ENCODE measurements at places on chromosomes 5 and 9.

- no peak overlapping the region for H3K4me3 ChIP-seq
- H3K27me3 ChIP-seq, result no peaks in the 10 kb centered on the region
- no peak overlapping the region for H3K27ac ChIP-seq
- DNase-seq, result no peak
- no peaks in the 10 kb centered on the region for H3K36me3 ChIP-seq
Observed at GRCh38 chr5:96880444-96881164, 4.3 kb downstream of the ERAP2 start.

DNA sequence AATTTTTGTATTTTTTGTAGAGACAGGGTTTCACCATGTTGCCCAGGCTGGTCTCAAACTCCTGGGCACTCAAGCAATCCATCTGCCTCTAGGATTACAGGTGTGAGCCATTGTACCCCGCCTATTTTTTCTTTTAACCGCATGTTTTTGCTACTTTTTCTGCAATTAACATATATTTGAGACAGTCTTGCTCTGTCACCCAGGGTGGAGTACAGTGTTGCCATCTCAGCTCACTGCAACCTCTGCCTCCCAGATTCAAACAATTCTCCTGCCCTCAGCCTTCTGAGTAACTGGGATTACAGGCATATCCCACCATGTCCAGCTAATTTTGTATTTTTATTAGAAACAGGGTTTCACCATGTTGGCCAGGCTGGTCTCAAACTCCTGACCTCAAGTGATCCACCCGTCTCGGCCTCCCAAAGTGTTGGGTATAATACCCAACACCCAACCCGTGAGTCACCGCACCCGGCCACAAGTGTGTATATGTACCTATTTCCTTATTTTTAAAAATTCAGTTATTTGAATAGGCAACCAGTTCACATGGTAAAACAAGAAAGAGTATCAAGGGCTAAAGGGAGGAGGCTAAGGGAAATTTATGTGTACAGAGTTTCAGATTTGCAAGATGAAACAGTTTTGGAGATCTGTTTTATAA lies 13.3 kb downstream of the PHAX start:
- H3K4me1 ChIP-seq, result no peaks in the 10 kb centered on the region
- no peak overlapping the region for H3K4me3 ChIP-seq
- H3K36me3 ChIP-seq, result peaks cover 2% of the 10 kb centered on the region
- no peaks in the 10 kb centered on the region for H3K27me3 ChIP-seq

- no peak overlapping the region for H3K27ac ChIP-seq
- H3K36me3 ChIP-seq, result no peaks in the 10 kb centered on the region
- DNase-seq, result no peak
- peaks cover 1% of the 10 kb centered on the region for H3K4me1 ChIP-seq
Observed at GRCh38 chr5:122756264-122756911, 18.5 kb upstream of the SNX2 start.

DNA sequence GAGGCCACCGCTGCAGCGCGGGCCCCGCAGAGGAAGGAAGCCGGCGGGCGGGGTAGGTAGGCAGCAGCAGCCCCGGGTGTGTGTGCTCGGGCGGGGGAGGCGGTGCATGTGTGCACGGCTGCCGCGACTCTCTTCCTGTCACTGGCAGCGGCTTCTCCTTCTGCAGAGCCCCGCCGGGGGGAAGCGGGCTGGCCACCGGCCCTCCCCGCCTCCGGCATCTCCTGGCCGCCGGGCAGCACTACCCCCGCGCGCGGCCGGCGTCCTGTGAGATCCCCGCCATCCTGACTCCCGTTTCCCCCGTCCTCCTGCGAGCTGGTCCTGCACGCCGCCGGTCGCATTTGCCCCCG lies 315 bp downstream of the PIK3R1 start:
- DNase-seq, result no peak
- no peaks in the 10 kb centered on the region for H3K4me1 ChIP-seq
- peak overlapping the region; percentile 75 for H3K4me3 ChIP-seq
- H3K36me3 ChIP-seq, result no peaks in the 10 kb centered on the region
- H3K27ac ChIP-seq, result no peak overlapping the region

DNA sequence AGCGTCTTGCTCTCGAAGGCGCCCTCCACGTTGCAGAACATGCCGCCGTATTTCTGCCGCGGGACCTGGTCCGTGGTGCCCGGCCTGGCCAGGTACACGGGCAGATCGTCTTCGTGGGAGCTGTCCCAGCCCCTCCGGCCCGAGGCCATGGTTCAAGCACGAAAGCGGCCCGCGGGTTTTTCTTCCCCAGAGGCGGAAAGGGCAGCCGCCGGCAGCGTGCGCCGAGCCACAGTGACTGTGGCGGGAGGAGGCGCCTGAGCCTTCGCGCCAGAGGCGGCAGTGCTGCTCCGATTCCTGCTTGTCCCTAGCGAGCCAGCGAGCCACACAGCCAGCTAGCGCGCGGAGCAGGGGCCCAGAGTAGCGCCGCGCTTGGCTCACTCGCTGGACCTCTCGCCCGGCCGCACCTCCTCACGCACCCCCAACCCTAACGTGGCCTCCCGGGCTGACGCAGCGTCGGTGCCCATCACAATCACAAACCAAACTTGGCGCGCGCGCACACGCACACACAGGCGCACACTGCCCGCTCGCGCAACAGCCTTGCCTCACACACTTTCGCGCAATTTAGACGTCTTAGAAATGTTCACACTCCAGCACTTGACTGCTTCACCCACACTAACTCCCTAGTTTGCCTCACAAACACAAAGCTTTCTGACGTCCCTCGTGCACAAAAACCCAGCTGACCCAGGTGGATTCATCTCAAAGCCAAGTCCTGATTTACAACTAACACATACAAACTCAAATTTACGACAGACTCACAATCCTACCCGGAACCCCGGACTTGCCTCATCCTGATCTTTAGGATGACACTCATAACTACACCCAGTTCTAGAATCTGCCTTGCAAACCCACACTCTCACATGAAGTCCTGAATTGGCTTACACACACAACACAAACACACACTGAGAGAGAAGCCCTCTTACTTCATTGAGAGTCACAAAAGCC lies at the start of gene DPYSL3:
Gene DPYSL3, minus strand, starts transcription at position 359 of the 942 bp plus-strand sequence. Its CDS starts 210 bp downstream, at position 149.
- no peaks in the 10 kb centered on the region for H3K36me3 ChIP-seq
- peak within 1 kb of the TSS; percentile 43 for H3K4me3 ChIP-seq
- peaks cover 3% of the 10 kb centered on the region for H3K27me3 ChIP-seq
- H3K4me1 ChIP-seq, result no peaks in the 10 kb centered on the region

GRCh38 chr5:41403846-41404245 lies 106.6 kb downstream of the PLCXD3 start:
- no peaks in the 10 kb centered on the region for H3K36me3 ChIP-seq
- DNase-seq, result no peak
- no peaks in the 10 kb centered on the region for H3K4me1 ChIP-seq
- H3K27ac ChIP-seq, result no peak overlapping the region
- no peak overlapping the region for H3K4me3 ChIP-seq

DNA sequence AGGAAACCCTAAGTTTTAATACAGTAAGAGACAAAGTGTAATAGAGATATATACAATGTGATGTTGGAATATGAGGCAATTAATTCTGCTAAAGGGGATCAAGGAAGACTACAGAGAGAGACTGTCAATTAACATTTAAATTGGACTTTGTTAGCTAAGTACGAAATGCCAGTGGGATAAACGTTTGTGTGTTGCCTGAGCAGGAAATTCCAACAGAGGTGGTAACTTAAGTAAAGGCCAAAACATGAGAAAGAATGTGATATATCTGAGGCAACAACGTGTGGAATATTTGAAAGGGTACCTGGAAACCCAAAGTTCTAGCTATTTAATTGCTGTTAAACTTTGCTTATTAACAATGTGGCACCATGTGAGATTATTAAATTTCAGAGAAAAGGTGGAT lies 1666.9 kb upstream of the WWC1 start:
- H3K36me3 ChIP-seq, result no peaks in the 10 kb centered on the region
- no peak for DNase-seq
- no peak overlapping the region for H3K4me3 ChIP-seq
- no peaks in the 10 kb centered on the region for H3K4me1 ChIP-seq
- H3K27me3 ChIP-seq, result no peaks in the 10 kb centered on the region

GRCh38 chr9:4755026-4755609 lies 14.1 kb upstream of the AK3 start:
- DNase-seq, result no peak
- H3K36me3 ChIP-seq, result no peaks in the 10 kb centered on the region
- no peaks in the 10 kb centered on the region for H3K4me1 ChIP-seq
- no peaks in the 10 kb centered on the region for H3K27me3 ChIP-seq
- H3K27ac ChIP-seq, result no peak overlapping the region

- no peaks in the 10 kb centered on the region for H3K4me1 ChIP-seq
- H3K27me3 ChIP-seq, result no peaks in the 10 kb centered on the region
- no peak overlapping the region for H3K27ac ChIP-seq
- no peak for DNase-seq
- peaks cover 4% of the 10 kb centered on the region for H3K36me3 ChIP-seq
- H3K4me3 ChIP-seq, result no peak overlapping the region
Observed at GRCh38 chr9:129895376-129896268, 60.4 kb downstream of the USP20 start.

GRCh38 chr5:11791792-11792191 lies 112.5 kb downstream of the CTNND2 start:
- H3K4me1 ChIP-seq, result no peaks in the 10 kb centered on the region
- no peak overlapping the region for H3K4me3 ChIP-seq
- no peaks in the 10 kb centered on the region for H3K27me3 ChIP-seq
- no peak overlapping the region for H3K27ac ChIP-seq
- no peaks in the 10 kb centered on the region for H3K36me3 ChIP-seq
- DNase-seq, result no peak

- no peak overlapping the region for H3K4me3 ChIP-seq
- no peak overlapping the region for H3K27ac ChIP-seq
- no peaks in the 10 kb centered on the region for H3K4me1 ChIP-seq
- DNase-seq, result no peak
Observed at GRCh38 chr5:13408616-13409015, 535.9 kb downstream of the DNAH5 start.

- no peak for DNase-seq
- peaks cover 4% of the 10 kb centered on the region for H3K4me1 ChIP-seq
- no peaks in the 10 kb centered on the region for H3K36me3 ChIP-seq
- H3K4me3 ChIP-seq, result no peak overlapping the region
- H3K27ac ChIP-seq, result no peak overlapping the region
- H3K27me3 ChIP-seq, result no peaks in the 10 kb centered on the region
Observed at GRCh38 chr9:98091735-98092612, 27.0 kb downstream of the TRIM14 start.

DNA sequence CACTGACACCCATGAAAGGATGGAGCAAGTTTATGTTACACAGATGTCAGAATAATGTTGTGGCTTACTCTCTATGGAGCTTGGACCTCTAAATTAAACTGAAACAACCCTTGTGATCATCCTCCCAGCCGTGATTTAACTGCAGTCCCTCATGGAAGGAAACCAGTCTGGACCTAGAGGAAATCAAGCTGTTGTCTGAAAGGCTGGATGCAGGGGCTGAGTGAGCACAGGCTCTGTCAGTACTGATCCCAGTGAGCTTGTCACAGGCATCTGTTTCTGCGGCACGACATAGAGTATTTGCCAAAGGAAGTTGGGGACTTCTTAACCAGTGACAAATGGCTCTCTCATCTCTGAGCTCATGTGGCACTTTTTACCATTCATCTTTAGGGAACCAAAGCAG lies 282.9 kb upstream of the MAP3K1 start:
- DNase-seq, result no peak
- H3K36me3 ChIP-seq, result no peaks in the 10 kb centered on the region
- H3K4me1 ChIP-seq, result 0 out of 2 replicates have a peak, but pooled peaks cover 1% of the 10 kb centered on the region
- H3K27ac ChIP-seq, result no peak overlapping the region
- H3K4me3 ChIP-seq, result no peak overlapping the region

- no peak for DNase-seq
- H3K27me3 ChIP-seq, result no peaks in the 10 kb centered on the region
- H3K4me3 ChIP-seq, result no peak overlapping the region
Observed at GRCh38 chr9:88605512-88606362, 70.8 kb downstream of the NXNL2 start.

- H3K4me3 ChIP-seq, result no peak overlapping the region
- H3K4me1 ChIP-seq, result peaks cover 3% of the 10 kb centered on the region
- no peak overlapping the region for H3K27ac ChIP-seq
- no peaks in the 10 kb centered on the region for H3K36me3 ChIP-seq
Observed at GRCh38 chr5:78503958-78504653, 143.7 kb downstream of the SCAMP1 start.

GRCh38 chr5:161378701-161379100 lies 167.8 kb downstream of the GABRB2 start:
- no peak overlapping the region for H3K27ac ChIP-seq
- H3K4me1 ChIP-seq, result no peaks in the 10 kb centered on the region
- no peak for DNase-seq
- H3K36me3 ChIP-seq, result no peaks in the 10 kb centered on the region
- H3K27me3 ChIP-seq, result no peaks in the 10 kb centered on the region

DNA sequence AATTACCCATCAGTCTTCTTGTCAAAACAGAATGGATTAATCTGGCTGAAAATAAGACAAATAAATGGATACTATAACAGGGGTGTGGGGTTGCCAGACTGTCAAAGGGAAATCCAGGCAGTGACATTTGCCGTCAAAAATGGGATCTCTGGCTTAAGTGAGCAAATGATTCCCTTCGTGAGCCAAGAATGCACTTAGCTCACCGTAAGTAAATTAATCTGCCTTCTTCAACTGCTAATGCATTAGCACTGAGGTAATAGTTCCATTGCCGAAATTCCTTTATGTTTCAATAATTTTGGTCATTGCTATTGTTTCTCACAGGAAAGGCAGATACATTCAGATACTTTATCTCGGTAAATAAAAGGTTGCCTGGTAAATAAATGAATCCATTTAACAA lies 377.8 kb downstream of the KIAA0825 start:
- H3K36me3 ChIP-seq, result no peaks in the 10 kb centered on the region
- no peak for DNase-seq
- H3K27me3 ChIP-seq, result no peaks in the 10 kb centered on the region
- H3K27ac ChIP-seq, result no peak overlapping the region

GRCh38 chr5:118405650-118406061 lies 582.7 kb downstream of the DTWD2 start:
- H3K27me3 ChIP-seq, result no peaks in the 10 kb centered on the region
- H3K36me3 ChIP-seq, result no peaks in the 10 kb centered on the region
- no peaks in the 10 kb centered on the region for H3K4me1 ChIP-seq

DNA sequence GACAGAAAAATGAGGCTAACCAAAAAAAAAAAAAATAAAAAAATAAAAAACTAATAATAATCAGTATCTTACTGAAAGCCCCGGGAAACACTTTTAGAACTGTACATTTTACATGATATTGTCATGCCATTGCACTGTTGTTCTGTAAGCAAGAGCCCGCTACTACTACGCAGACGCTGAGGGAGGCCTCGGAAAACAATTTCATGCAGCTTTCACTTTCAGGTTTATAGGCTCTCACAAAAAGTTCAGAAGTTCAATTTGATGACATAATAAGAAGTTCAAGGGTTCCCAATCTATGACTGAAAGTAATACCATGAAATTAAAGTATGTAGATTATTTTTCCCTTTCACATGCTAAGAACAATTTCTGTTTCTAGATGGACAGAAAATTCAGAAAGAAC lies 318.3 kb upstream of the ITGA1 start:
- H3K4me1 ChIP-seq, result no peaks in the 10 kb centered on the region
- no peaks in the 10 kb centered on the region for H3K27me3 ChIP-seq
- no peak for DNase-seq
- H3K36me3 ChIP-seq, result no peaks in the 10 kb centered on the region
- H3K4me3 ChIP-seq, result no peak overlapping the region
- no peak overlapping the region for H3K27ac ChIP-seq

- H3K4me1 ChIP-seq, result no peaks in the 10 kb centered on the region
- no peak overlapping the region for H3K27ac ChIP-seq
- no peak for DNase-seq
- H3K36me3 ChIP-seq, result no peaks in the 10 kb centered on the region
Observed at GRCh38 chr5:137221943-137222342, 277.2 kb downstream of the SPOCK1 start.

Data from iPS DF 6.9 (cell line).